ENCODE measurements at places on chromosomes 11 and 22. TPM values are rescaled to one million over a fixed set of nuclear protein-coding genes. Genes with fewer than 3 reads are reported as not detected.

KCTD14 gene
- 1.4 TPM for total RNA-seq

HEPHL1 gene
- not detected for total RNA-seq

DNA sequence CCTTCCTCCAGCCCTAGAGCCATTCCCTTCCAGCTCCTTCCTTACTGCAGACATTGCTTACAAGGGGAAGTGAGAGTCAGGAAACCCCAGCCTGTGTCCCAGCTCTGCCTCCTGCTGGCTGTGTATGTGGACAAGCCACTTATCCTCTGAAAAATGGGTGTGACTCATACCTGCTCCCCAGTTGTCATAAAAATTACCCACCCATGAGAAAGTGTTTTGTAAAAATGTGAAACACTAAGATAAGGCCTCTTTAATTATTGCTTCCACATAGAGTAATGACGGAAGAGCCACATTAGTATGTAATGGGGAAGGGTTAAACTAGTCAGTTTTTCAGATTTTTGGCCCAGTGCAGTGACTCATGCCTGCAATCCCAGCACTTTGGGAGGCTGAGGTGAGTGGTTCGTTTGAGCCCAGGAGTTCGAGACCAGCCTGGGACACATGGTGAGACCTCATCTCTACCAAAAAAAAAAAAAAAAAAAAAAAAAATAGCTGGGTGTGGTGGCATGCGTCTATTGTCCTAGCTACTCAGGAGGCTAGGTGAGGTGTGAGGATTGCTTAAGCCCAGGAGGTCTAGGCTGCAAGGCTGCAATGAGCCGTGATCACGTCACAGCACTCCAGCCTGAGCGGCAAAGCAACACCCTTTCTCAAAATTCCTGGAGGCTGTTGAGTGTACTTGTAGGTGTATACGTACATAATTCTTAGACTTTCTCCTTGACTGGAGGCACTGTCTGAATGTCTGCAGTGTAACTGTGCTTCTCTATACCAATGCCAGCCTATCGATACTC is 84.9 kb downstream of the CTTN start:
- DNase-seq, result no peak

DNA sequence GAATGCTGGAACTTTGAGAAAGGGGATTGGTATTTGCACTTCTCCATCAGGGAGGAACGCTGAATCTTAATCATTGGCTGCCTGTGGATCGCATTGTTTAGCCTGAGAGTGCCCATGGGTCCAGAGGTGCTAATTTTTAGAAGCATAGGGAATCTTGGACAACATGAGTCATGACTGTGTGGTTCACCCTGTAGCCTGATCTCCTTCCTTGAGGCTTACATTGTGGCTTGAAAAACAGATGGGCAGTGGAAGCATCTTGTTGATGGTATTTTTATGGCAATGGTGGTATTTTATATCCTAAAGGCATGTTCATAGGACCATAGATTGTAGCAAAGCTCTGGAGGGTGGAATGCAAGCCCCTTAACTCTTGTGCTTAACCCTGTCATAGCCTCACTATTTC is 99.2 kb upstream of the DBX1 start:
- no peak for DNase-seq

ASPHD2 gene
- 0.71 TPM for total RNA-seq

- DNase-seq, result no peak
These were observed 36.1 kb downstream of the MMP20 start for GRCh38 chr11:102589047-102589459.

DNA sequence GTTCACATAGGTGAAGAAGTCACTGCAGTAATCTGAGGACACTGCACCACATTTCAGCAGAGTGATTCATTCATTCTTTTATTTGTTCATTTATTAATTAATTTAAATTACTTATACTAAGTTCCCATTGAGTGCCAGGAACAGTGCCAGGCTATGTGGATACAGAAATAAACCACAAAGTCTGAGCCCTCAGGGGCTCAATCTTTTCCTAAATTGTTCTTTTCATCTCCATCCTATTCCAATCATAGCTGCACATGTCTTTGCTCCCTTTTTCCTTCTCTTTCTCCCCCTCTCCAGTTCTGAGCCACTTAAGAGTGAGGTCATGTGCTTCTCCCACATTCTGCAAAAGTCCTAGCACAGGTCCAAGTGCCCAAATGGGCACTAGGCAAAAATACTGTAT is 4.9 kb downstream of the SYTL2 start:
- DNase-seq, result no peak

Data from mesenteric fat pad (tissue), 1 donor.